ENCODE measurements at places on chromosomes 1 and 21.

GRCh38 chr1:174898102-174898797 is 101.5 kb upstream of the CACYBP start:
- DNase-seq, result no peak

- no peak for DNase-seq
These were observed 187.1 kb downstream of the CAMTA1 start for GRCh38 chr1:6972399-6972798.

DNA sequence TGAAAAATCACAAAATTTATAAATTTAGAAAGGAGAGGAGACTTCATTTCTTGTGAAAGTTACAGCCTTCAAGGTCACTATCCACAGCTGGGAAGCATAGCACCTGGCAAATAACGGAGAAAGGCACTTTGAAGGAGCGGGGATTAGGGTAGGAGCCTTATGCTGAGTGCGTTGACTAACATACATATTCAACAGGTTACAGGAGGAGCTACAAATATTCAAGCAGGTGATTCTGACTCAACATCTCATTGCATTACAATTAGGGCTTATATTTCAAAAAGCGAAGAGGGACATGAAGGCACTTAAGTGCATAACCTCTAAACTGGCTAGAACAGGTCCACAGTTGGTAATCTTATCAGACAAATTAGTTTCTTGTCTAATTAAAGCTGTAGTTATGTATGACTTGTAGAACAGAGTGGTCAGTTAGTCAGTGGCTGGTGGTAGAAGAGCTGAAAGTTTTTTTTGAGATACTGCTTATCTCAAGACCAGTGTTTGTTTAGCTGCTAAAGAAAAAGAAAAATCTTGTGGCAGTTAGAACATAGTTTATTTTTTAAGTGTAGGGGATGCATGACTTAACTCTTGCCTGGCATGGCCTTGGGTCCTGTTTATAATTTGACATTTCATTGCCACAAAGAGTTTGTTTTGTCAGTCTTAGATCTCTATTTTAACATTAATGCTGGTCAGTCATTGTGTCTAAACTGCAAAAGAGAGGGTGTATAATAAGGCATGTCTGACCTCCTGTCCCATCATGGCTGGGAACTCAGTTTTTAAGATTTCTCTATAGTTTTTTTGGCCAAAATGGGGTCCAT is 311.5 kb downstream of the DUSP10 start:
- DNase-seq, result no peak

DNA sequence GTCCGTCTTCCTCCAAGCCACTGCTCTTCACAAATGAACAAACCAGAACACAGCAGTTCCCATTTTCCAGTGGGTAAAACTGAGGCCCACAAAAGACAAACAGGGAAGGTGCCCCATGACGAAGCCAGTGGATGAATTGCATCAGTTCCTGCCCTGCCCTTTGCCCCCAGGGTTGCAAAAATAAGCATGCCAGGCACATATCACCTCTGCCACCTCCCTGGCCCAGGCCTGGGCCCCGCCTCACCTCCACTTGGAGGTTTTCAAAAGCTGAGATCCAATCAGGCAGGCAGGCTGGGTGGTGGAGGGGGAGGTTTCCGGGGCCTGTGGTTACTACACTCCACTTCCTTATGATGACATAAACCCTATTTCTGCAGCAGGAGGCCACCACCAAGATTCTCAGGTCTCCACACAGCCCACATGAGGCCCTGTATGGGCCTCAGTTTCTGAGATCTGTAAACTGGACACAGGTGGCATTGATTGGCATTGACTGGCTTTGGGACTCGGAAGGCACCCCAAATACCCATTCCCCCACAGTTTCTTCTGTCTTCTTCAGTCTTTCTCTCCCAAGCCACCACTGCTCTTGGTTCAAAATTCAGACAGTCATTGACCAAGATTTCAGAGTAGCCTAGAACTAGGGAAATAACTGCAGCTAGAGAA is 4.1 kb downstream of the KIF21B start:
- DNase-seq, result peak; percentile 91

DNA sequence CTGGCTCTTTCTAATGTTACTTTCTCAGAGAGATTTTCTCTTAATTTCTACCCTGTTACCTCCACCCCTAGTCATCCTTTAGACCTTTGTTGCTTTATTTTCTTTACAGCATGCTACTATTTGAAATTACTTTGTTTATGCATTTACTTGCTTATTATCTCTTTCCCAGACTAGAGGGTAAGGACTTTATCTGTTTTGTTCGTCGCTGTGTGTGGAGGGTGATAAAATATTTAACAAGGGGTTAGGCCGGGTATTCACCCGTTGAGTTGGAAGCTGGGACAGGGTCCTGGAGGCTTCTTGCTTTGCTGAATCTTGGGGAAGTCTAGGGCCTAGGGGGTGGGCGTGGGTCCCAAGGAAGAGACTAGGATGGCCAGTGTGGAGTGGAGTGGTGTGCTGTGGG is 43.6 kb downstream of the CDC14A start:
- no peak for DNase-seq

DNA sequence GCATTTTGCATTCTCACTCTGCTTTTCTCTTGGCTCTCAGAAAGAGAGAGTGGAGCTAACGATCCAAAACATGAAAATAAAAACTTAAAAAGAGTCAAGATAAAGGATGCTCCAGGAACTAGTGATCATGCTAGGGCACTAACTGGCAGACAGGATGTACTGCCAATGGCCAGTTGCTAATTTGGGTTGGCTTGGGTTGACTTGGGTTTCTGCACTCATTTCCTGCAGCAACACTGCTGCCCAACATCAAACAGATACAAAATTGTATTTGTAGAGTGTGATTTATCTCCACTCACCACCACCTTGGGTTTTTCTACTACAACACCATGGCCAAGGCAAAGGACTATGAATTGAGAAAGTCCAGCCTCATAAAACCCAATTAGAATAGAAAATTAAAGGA is 662.3 kb upstream of the PTBP2 start:
- no peak for DNase-seq

DNA sequence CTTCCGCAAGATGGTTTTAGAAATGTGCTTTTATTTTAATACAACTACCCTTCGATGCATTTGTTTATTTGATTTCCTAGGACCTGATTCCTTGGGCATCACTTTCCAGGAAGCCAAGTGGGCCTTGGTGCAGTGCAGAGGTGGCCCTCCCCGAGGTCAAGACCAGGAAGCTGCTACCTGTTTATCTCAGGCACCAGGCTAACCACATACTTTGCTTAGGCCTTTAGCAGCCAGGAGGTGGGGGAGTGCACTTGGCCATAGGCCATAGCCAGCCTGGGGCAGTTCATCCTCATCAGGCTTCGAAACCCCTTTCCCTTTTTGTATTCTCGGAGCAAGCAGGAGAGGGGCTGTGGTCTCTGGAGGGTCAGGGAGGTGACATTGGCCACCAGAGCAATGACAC is 45.4 kb downstream of the SMYD2 start:
- DNase-seq, result no peak

- DNase-seq, result no peak
These were observed 86.4 kb downstream of the KCNK1 start for GRCh38 chr1:233700338-233700737.
